ENCODE measurements at places on chromosomes 2 and 18.

DNA sequence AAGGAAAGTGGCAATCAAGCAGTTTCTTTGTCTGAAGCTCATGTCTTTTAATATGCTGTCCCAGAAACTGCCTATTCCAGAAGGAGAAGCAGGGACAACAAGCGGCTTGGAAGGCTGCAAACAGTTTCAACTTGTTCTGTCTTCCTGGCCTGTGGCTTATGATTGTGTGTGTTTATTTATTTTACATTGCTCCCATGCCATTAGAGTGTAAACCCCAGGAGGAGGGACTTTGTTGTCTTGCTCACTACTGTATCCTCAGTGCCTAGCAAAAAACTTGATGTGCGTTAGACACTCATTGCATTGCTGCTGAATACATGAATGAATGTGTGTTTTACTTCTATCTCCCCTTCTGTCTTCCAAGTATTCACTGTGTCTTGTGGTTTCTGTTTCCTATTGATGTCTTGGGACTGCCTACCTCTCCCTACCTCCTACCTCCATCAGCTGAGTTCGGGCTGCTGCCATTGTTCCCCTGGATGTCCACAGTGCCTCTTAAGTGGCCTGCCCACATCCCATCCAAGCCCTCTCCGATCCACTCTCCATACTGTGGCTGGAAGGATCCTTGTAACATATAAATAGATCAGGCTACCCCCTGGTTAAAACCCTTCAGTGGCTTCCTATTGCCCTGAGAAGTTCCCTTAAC, 261.4 kb downstream of the DYSF start:
- DNase-seq, result no peak

DNA sequence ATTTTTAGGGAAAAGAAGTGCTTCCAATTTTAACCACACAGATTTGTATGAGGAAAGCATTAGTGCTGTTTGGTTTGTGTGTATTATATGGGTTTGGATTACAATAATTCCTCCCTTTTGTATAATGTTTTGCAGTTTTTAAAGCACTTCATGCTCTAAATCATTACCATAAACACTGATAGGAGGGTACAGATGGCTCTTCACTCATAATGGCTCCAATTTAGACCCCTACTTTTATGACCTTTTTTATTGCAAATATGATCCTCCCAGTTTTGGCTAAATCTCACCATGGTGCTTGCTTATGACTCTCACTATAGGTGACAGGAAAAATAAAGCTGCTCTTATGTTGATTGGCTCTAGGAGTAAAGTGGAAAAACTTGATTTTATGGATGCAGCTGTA, 23.8 kb upstream of the TMEM17 start:
- no peak for DNase-seq

DNA sequence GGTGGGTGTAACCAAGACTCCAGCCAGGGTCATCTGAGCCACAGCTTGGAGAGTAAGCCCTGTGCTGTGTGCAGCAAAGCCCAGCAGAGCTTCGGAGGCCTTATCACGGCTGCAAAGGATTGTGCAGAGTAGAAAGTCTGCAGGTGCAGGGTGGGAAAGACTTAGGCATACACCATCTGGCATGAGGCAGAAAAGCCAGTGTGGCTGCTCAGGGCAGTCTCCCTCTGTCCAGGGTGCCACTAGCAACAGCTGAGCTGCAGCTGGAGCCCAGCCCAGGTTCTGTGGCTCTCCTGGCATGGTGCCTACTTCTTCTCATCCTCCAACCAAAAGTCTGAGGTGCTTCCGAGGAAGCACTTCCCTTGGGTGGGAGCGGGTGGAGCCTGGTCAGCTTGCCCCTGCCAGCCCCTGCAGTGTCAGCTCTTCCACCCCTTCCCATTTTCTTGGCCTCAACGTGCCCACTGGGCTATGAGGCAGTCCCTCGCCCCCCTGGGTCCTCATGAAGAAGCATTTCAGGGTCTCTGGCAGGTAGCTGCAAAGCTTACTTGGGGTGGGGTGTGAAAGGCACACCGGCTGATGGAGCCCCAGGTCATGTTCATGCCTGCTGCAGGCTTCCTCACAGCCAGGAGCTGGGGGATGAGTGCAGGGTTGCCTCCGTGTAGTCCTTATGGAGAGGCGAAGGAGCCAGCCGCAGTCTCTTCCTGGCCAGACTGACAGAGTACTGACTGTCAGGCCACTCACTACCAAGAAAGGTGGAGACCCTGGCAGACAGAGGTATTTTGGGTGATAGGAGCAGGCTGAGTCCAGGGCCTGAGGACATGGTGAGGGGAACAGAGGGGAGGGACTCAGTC, 4.8 kb downstream of the AMER3 start:
- DNase-seq, result no peak

DNA sequence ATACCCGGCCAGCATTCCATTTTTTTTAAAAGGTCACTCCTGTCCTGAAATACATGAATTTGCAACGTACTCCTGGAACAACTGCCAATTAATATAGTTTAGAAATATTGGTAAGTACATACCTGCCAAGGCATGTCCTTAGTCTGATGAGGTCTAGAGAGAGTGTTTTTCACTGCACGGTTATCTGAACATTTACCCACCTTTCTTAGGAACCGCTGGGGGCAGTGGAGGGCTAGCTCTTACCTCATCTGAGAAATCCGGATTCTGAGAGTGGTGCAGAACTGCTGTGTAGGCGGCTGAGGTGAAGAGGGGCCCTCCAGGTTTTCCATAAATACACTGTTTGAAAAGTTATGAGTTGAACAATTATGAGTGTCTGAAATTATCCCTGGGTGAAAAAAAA, 133.1 kb upstream of the CCDC195 start:
- no peak for DNase-seq

DNA sequence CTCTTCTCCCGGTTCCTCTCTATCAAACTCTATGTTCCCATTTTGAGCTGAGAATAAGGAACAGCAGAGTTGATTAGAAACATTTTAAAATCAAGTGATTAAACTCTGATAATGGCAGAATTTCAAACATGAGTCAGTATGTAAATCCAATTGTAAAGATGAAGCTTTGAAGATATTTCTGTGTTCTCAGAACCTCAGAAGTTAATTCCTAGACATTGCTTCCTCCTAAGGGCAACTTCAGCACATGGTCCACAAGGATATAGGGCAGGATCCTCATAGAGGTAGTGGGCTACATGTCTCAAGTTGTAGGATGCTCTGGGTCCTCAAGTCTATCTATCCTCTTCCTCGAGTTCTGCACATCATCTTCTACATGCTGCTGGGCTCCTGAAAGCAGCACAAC, 46.3 kb downstream of the QPCT start:
- DNase-seq, result no peak

DNA sequence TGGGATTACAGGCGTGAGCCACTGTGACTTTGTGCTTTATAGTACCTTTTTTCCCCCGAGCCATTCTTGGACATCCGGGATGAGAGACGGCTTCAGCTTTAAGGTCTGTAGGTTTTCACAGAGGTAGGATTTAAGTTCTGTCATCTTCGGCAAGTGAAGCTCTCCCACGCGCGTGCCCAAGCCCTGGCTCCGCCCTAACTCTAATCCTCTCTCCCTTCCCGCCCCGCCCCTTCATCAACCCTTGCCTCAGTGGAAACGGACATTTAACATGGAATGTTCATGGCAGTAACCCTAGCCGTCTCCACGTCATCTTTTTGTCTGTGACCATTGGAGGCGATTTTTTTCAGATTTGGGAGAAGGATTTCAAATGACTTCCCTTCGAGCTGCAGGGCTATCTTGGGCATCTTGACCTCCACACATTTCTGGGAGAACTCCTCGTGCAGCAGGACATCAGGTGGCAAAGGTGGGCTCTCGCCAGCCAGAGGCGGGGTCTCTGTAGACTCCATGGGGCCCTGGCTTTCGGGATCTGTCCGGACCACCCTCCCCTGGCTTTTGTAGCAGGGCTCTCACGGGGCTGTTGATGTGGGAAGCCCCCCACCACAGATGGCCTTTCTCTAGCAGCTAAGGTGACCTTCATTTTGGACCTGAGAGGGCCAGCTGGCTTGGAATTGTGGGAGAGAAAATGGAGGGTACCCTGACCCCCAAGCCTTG, 6.8 kb downstream of the COLEC11 start:
- no peak for DNase-seq
